ENCODE measurements at places on chromosomes 6 and 20.

DNA sequence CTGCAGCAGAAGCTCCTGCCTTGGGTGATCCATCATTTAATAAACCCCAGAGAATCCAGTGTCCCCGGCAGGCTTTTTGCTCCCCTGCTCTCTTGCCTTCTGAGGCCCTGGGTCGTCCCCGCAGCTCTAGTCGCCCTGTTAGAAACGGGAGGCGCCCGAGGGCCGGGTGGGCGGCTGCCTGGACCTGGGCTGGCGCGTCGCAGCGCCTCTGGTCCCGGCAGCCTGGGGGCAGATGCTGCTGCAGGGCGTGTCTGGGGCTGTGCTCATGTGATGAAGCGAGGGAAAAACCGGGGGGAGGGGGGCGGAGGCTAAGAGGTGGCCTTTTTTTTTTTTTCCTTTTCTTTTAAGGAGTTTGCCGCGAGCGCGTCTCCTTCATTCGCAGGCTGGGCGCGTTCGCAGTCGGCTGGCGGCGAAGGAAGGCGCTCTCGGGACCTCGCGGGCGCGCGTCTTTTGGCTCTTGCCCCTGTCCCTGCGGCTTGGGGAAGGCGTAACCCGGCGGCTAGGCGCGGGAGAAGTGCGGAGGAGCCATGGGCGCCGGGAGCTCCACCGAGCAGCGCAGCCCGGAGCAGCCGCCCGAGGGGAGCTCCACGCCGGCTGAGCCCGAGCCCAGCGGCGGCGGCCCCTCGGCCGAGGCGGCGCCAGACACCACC, 394 bp downstream of the AKAP12 start:
- DNase-seq = no peak

- DNase-seq = peak; percentile 42
Measured at GRCh38 chr6:50145125-50145524, 95.4 kb upstream of the DEFB112 start.

- DNase-seq = no peak
Measured at GRCh38 chr6:15106958-15107643, 138.8 kb upstream of the JARID2 start.

- no peak for DNase-seq
Measured at GRCh38 chr6:86193821-86194220, 551.1 kb upstream of the SYNCRIP start.

DNA sequence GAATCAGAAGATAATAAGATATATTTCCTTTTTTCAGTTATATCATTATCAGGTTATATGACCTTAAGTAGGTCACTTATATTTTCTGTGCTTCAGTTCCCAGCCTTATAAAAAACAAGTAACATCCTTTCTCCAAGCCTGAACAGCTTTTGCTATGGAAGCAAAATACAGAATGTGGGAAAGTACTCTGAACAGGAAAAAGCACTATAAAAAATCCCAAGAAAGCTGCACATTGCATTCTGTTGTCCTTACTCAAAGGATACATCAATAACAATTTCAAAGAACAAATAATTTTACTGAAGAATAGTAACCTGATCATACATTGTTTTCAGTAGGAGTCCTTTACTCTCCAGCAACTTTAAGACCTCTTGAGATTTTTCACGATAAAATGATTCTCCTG, 56.4 kb downstream of the SLC35A1 start:
- DNase-seq = no peak

- DNase-seq = no peak
Measured at GRCh38 chr6:11788043-11788442, 9.4 kb upstream of the ADTRP start.

DNA sequence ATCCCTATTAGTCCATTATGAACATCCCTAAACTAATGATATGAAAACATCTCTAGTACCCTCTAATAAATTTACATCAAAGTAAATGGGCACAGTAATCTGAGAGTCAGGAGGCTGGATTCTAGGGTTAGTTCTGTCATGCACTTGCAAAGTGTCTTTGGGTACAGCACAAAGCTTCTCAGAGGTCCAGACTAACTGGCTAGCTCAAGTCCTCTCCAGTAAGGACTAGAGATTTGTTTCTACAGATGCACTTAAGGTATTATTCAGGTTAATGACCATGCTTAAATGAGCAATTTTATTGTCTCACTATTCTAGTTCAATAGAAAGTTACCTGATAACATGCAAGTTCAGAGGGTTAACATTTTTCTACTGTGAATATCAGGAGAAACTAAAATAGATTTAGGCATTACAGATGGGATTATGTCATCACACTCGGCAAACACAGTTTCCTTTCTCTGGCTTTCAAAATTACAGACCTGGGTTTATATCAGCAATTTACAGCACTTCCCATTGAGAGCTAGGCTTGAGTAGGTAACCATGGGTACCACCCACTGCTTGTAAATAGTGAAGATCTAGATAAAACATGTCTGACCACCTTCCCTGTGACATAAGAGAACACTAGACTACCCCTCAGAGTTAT, 402.9 kb upstream of the RUNX2 start:
- peak; percentile 7 for DNase-seq

GRCh38 chr6:133814797-133815196, 74.1 kb upstream of the TCF21 start:
- no peak for DNase-seq

Data from NAMALWA (cell line).